ENCODE measurements at places on chromosomes 6 and 20.

DNA sequence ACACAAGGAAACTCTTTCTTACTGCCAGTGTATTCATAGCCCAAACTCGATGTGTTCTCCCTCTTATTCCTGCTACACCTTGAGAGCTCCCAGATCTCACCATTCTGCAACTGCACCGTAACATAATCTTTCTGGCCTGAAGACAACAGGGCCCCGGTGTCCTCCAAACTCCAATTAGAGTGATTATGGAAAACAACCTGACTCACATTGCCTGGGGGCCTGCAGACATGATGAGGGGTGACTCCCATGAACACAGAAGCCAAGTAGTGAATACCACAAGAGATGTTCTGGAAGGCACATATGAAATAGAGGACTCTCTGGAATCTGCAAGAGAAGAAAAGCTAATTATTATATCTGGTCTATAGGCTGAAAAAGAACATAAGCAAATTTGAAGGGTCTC is 19.7 kb downstream of the SLC22A16 start:
- DNase-seq, result no peak

DNA sequence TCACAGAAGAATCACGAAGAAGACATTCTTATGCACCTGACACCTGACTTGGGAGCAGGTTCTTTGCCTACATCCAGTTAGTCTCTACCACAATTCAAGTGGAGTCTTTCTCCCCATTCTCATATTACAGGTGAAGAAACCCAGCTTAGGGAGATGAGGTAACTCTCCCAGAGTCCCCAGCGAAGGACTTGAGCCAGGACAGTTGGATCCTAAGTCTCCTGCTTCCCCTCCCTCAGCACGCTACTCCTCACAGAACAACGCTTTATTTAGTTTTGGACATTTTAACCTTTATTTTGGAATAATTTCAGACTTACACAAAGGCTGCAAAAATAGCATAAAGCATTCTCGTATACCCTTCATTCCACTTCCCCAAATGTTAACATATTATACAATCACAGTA is 824 bp upstream of the CSTL1 start:
- no peak for DNase-seq

- no peak for DNase-seq
These were observed 29.2 kb downstream of the TFAP2A start for GRCh38 chr6:10385524-10386132.

GRCh38 chr20:43537921-43538877 is 20.6 kb upstream of the SGK2 start:
- peak; percentile 61 for DNase-seq

- no peak for DNase-seq
These were observed 43.6 kb downstream of the AFDN start for GRCh38 chr6:167870321-167870720.

- no peak for DNase-seq
These were observed 91.7 kb downstream of the FOXO3 start for GRCh38 chr6:108652375-108652774.

- DNase-seq, result no peak
These were observed 11.7 kb downstream of the TOMM34 start for GRCh38 chr20:44948513-44948912.

GRCh38 chr6:96582436-96582835 is 19.5 kb downstream of the FHL5 start:
- DNase-seq, result no peak

- no peak for DNase-seq
These were observed 334.4 kb downstream of the TFAP2B start for GRCh38 chr6:51153109-51153508.

DNA sequence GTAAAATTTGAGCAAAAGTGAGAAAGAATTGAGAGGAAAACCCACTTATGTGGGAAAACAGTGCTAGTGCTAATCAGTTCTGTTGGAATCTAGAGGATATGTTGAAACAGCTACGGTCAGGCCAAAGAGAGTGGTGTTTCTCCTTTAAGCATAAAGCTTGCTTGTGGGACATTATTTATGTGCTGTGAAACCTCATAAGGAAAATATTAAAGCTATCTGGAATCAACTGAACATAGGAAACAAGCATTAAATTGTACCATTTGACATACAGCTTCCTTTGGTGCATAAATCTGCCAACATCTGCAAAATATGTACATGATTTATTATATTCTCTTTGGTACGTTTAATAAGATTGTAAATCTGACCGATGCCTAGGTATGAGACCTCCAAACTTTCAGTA is 182.5 kb upstream of the PDE10A start:
- DNase-seq, result no peak

DNA sequence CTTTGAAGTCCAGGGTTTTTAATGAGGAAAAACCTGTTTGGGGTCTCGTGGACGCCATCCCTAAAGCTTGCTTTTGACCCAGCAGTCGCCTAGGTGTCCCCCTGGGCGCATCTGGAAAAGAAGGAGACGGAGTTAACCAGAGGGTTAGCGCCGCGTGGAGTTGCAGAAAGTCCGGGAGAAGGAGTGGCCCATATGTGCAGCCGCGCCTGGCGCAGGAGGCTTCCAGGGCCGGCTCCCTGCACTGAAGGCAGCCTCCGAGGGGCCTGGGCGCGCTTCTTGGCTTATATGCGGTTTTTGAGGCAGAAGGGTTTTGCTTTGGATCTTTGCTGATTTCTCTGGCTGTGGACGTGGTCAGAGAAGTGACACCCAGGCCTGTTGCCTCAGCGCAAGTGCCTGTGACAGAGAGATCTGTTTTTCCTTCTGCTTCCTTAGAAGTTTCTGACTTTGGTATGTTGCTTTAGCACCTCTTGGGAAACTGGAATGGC is 987 bp downstream of the TMEM181 start:
- no peak for DNase-seq

GRCh38 chr6:4931530-4932227 is 72.2 kb downstream of the RPP40 start:
- DNase-seq, result no peak

GRCh38 chr6:143806282-143807102 is 36.6 kb upstream of the LTV1 start:
- DNase-seq, result peak; percentile 17

DNA sequence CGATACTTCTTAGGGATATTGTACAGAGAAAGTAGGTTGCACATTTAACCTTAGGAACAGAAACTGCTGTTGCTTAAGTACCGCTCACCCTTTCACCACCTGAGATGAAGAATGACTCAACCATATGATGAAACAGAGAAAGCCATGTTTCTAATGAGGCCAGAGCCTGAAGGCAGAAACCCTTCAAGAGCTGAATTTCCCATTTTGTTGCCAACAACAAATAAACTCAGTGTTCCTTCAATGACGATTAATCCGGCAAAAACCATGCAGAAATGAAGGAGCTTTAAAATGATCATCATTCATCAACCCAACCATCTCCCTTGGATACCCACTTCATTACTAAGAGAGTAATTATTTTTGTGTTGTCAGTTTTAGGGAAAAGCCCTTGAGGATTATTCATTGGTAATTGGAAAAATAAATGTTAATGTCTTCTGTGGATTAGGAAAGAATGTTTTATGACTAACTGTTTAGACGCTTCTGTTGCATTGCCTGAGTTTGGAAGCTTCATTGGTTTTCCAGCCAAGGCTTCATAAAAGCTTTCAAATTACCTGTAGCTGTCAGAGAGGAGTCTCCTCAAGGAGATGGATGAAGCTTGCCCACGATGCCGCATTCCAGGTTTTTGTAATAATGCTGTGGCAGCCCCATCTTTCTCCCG is 112.1 kb upstream of the IYD start:
- no peak for DNase-seq

- DNase-seq, result no peak
These were observed 46.2 kb upstream of the BCLAF1 start for GRCh38 chr6:136335736-136336363.

DNA sequence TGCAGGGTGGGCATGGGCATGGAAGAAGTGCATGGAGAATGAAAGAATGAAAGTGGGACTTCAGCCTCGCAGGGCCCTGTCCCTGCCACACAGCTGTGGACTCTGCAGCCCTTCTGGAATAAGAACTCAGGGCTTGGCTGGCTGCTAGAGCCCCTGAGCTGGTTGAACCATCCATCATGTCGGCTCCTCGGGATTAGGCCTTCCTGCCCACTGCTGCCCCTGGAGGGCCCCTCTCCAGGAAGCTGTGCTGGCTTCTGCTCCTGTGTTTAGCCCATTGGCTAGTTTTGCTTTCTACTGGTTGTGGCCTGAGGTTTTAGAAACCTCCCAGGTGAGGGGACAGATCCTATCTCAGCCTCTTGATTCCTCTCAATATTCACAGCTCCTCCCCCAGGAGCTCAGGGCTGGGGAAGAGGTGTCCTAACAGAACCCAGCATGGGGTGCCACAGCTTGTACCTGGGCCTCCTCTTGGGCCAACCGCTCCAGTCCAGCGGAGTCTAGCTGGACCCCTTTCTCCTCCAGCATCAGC is 7.9 kb downstream of the AARS2 start:
- DNase-seq, result peak; percentile 14

- DNase-seq, result no peak
These were observed 7.5 kb upstream of the DST start for GRCh38 chr6:56650191-56650590.

DNA sequence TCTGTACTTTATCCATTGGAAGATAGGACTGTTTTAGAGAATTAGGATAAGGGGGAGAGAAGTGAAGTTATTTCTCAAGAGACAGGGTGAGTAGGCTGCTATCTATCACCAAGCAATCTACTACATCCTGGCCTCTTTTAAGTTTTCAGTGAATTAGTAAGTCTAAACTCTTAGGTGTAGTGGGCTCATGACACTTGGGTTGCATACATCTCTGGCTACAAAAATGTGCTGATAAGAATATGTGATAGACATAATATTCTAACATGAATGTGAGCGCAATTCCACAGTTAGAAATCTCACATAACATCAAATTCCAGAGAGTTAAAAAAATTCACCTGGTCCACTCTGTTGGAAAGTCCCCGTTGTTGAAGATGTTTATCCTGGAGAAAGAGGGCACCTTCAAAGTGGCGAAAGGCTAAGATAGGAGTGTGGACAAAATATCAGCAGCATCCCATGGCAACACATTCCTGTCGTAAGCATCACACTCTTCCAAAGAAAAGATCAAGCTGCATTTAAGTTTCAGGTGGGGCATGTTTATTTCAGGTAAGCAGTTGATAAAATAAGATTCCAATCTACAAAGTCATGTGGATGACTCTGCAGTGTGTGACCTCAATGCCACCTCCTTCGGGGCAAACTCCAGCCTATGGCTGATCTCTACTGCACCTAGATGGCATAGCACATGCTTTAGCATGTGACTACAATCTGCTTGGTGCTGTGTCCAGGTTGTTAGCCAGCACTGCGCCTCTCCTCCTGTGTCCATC is 111.7 kb upstream of the NEDD9 start:
- DNase-seq, result no peak

Data from GM13976 (cell line).